ENCODE measurements at places on chromosomes 12 and 14.

- DNase-seq: no peak
These were observed 10.9 kb upstream of the IL26 start for GRCh38 chr12:68236421-68237059.

DNA sequence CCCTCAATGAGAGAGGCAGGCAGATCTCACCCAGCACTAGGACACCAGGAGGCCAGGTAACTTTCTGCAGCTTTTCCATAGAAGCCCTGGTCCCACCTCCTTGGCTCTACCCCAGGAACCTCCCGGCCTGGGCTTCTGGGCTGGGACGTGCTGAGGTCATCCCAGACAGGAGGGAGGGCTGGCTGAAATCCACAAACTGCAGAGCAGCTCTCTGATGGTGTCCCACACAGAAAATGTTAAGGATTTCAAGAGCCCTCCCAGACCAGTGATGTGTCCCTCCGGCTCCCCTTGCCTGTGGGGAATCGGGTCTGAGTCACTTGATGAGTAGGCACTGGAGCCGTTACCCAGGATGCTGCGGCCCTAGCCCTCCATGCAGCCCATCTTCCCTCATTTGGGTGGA lies 124.1 kb downstream of the ESRRB start:
- DNase-seq: no peak

GRCh38 chr12:78531831-78532458 lies 332.6 kb upstream of the SYT1 start:
- no peak for DNase-seq

DNA sequence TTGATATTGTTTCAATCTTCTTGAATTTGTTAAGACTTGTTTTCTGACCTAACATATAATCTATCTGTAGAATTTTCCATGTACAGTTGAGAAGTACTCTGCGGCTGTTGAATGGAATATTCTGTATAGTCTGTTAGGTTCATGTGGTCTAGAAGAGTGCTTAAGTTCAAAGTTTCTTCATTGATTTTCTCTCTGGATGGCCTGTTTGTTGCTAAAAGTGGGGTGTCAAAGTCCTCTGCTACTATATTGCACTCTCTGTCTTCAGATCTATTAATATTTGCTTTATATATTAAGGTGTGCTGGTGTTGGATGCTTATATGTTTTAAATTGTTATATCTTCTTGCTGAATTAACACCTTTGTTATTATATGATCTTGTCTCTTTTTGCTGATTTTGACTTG lies 290.9 kb upstream of the STXBP6 start:
- no peak for DNase-seq

GRCh38 chr12:66061557-66062289 lies 68.8 kb downstream of the LLPH start:
- no peak for DNase-seq

- DNase-seq: no peak
These were observed 430.5 kb upstream of the SOX5 start for GRCh38 chr12:24379861-24380521.

DNA sequence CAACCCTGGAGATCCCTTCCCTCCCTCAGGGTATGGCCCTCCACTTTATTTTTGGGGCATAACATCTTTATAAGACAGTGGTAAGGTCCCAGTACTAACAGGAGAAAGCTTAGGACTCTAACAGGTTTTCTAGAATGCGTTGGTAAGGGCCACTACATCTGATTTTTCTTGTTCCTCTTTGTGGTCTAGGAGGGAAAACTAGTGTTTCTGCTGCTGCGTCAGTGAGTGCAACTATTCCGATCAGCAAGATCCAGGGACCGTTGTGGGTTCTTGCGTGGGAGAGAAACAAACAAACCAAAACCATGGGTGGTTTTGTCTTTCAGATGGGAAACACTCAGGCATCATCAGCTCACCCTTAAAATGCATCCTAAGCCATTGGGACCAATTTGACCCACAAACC lies 123.6 kb upstream of the SLC16A7 start:
- no peak for DNase-seq

- peak; percentile 87 for DNase-seq
These were observed 2.2 kb upstream of the ZFP36L1 start for GRCh38 chr14:68794851-68795596.

GRCh38 chr12:89693639-89694202 lies 14.9 kb downstream of the ATP2B1 start:
- no peak for DNase-seq

GRCh38 chr14:104555430-104556255 lies 23.9 kb upstream of the C14orf180 start:
- no peak for DNase-seq

DNA sequence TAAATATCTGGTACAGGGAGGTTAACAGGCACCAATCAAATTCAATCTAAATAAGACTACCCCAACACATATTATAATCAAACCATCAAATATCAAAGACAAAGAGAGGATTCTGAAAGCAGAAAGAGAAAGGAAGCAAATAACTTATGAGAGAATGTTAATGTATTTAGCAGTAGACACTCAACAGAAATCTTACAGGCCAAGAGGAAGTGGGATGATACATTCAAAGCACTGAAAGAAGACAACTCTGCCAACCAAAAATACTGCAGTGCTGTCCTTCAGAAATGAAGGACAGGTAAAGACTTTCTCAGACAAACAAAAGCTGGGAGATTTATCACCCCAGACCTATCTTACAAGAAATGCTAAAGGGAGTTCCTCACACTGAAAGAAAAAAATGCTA lies 95.9 kb upstream of the PTHLH start:
- DNase-seq: no peak

DNA sequence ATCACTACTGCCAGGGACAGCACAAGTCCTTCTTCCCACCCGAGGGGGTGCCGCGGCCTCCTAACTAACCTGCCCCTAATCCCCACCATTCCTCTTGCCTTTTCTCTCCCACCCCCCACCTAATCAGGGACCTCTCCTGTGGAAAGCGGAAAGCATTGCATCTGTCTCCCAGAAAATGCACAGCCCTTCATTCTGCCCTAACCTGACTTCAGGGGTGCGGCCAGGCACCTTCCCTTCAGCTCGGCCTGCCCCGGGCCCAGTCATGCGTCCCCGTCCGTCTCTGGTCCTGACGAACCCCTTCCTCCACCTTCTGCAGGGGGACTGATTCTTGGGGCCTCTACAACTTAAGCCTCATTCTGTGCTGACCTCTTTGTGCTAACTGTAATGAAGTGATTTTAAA lies 43.9 kb upstream of the TRAF3 start:
- no peak for DNase-seq

- DNase-seq: peak; percentile 92
These were observed 212.0 kb downstream of the CACNA1C start for GRCh38 chr12:2264651-2265232.

GRCh38 chr12:32196250-32197198 lies 89.9 kb downstream of the BICD1 start:
- no peak for DNase-seq

DNA sequence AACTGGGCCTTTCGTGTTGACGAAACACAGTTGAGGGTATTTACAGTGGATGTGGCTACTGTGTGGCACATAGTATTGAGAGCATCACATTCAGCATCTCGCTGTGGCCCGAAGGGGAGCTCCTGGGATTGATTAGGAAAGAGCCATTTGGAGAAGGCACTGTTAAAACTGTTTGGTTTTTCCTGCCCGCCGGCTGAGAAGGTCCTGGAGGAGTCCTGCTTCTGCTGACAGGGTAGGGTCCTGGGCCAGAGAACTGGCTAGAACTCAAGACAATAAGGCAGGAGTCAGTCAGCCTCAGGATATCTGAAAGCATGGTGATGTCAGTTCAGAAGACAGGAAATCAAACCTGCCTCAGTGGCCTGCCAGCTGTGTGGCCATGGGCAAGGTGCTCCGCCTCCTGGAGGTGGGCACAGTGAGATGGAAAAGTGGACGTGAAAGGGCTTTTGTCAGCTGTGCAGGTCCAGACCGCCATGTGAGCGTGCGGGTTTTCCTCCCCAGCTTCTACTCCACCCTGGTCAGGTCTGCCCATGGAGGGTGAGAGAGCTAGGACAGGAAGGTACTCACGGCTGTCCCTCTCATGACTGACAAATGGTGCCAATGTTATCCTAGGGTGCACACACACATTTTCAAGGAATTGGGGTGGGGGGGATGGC lies 92.3 kb downstream of the NTF3 start:
- DNase-seq: no peak

GRCh38 chr14:29321646-29322045 lies 555.1 kb downstream of the FOXG1 start:
- DNase-seq: peak; percentile 24
